ENCODE measurements at places on chromosomes 11 and 22.

DNA sequence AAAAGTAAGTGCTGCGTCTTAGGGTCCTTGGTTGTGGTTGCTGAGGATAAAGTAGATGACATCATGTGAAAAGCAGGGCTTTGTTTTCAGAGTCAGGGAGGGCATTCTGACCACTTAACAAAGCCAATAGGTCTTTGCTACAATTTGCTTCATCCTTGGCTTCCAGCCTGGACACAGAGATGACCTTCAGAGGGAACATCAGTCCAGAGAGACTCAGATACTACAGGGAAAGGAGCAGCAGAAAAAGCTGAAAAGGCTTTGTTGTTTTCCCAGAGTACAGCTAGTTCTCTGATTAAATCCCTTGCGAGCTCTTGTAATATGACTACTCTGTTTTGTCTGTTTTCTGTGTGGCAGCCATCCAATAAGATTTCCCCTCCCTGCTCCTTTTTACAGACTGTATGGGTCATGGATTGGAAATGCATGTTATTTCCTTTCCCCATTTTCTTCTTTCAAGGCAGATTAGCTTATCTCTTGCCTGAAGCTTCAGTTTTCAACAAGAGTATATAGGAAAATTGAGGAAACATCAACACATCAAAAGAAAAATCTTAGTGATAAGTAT lies 31.9 kb downstream of the ATG13 start:
- no peak for DNase-seq

GRCh38 chr11:77656362-77656761 lies 18.8 kb upstream of the CLNS1A start:
- no peak for DNase-seq

DNA sequence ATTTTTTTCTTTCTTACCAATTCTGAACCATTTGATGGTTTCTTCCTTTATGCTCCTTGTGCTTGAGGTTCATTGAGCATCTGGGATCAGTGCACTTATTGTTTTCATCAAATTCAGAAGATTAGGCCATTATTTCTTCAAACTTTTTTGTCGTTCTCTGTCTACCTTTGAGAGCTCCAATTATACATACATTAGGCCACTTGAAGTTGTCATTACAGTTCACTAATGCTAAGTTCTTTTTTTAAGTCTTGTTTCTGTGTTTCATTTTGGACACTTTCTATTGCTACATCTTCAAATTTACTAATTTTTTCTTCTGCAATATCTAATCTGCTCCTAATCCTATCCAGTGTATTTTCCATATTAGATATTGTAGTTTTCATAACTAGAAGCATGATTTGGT lies 40.8 kb downstream of the CDPF1 start:
- no peak for DNase-seq

DNA sequence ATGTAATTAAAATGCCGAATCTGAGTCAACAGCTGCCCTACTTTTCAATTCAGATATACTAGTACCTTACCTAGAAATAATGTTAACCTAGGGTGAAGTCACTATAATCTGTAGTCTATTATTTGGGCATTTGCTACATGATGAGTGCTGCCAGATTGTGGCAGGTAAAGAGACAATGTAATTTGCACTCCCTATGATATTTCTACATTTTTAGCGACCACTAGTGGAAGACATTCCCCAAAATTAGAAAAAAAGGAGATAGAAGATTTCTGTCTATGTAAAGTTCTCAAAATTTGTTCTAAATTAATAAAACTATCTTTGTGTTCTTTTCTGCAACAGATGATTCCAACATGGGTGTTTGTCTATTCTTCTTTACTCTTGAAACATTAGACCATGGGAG lies 14.1 kb downstream of the MS4A1 start:
- no peak for DNase-seq

DNA sequence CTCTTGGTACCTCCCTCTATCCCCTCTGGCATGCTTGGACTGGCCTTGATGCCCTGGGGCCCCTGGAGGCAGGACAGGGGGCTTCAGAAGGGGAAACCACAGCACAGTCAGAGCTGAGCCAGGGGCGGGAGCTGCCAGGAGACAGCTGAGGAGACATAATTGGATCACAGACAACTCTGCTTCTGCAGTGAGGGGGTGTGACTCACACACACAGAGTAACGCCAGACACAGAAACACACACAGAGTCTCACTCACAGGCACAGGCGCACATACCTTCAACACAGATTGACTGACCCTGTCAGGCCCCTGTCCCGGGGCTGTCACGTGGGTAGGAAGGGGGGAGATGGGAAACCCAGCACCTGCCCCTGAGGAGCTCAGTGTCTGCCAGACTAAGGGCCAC lies 20.6 kb downstream of the STARD10 start:
- no peak for DNase-seq

GRCh38 chr11:121212536-121213361 lies 79.8 kb upstream of the SC5D start:
- DNase-seq, result no peak

DNA sequence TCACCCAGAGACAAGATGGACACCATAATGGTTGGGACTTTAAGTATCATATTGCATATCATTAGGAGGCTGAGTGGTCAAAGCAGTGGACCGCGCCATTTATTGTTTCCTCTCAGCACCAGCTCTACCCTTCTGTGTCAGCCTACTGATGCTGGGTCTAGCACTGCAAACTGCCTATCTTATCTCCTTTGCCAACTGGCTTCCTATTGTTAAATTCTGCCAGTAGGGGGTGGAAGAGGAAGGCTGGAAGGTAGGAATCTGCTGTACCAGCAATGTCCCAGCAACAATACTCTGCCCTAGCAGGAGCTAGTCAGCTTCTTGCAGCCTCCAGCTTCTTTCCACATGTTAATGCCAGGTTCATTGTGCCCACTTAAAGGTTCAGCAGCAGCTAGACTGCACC lies 367.1 kb upstream of the PDGFD start:
- DNase-seq, result no peak

GRCh38 chr11:113162592-113162962 lies 151.8 kb upstream of the TTC12 start:
- DNase-seq, result no peak

GRCh38 chr11:131534611-131535010 lies 164.2 kb downstream of the NTM start:
- DNase-seq, result no peak

- DNase-seq, result no peak
These were observed 60.4 kb upstream of the PARVG start for GRCh38 chr22:44120314-44120704.

DNA sequence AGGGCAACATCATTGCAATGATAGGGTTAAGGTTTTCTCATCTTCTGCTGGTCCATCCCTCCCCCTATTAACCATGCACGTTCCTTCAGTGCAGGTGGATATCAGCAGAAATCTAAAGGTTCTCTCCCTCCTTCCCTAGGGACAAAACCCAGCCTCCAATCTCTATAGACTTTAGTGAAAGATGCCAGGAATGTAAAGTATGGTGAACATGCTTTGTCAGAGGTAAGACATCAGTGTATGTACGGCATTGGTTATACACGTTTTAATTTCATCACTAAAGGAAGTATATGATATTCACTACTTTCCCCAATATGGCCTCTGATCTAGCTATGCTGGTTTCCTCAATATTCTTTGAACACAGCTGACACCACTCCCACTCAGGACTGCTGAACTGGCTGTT lies 81.2 kb upstream of the LDLRAD3 start:
- no peak for DNase-seq

GRCh38 chr11:9148035-9148434 lies 56.6 kb upstream of the SCUBE2 start:
- DNase-seq, result no peak

DNA sequence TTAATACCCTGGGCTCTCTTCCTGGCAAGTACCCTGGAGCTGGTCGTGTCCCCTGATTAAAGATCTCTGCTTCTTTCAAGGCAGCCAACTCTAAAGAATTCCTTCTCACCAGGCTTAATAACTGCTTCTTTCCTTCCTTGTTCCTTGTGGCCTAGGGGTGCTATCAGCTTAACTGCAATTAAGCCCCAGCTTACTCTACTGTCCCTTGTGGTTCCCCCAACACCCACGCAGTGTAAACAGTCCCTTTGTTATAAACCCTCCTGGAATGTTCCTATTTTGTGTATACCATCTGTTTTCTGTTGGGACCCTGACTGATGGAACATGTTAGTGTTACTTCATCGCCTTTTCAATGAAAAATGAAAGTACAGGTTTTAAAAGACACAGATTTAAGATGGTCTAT lies 126.4 kb upstream of the KIRREL3 start:
- DNase-seq, result no peak

DNA sequence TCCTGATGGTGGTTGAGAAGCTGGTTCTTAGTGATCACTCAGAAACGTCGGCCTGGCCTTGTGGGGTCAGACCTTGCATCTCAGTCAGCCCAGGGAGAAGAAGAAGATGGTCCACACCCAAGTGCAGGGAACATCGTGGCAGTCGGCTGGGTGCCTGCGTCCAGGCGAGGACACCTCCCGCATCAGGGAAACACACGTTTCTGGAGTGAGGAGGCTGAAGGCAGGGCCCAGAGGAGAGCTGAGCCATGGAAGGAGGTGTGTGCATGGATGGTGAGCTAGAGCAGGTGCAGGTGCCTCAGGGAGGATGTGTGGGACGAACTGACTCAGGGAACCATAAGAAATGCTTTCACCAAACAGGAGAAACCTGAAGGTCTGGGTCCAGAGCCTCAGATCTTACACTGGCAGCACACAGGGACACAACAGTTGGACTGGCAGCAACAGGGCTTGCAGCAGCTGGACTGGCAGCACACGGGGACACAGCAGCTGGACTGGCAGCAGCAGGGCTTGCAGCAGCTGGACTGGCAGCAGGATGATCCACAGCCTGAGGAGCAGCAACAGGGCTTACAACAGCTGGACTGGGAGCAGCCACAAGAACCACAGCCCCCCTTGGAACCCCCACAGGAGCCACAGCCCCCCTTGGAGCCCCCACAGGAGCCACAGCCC lies 632 bp downstream of the KRTAP5-2 start:
- no peak for DNase-seq

DNA sequence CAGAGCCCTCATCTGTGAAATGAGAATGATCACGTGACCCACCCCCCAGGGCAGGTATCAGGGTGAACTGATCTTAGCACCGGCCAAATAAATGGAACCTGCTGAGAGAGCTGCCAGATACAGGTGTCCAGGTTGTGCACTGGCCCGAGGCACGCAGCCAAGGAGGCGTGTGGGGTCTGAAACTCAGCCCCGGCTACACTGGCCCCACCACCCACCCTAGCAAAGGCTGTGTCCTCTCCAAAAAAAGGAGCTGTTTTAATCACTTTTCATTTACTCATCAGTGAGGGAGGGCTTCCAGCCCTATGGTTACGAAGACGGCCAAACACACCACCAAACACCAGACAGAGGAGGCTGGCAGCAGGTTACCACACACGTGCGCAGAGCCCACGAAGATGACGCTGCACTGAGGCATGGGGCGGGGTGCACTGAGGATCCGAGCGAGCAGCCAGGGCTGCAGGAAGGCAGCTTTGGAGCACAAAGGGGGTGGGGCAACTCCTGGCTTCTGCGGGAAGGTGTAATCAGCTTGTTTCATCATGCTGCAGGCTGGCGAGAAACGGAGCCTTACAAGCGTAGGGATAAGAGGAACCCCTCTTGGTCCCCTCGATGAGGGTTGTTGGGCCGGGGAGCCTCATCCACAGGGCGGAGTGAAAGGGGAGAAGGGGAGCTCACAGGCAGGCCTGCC lies 19.5 kb upstream of the SLC22A12 start:
- no peak for DNase-seq

DNA sequence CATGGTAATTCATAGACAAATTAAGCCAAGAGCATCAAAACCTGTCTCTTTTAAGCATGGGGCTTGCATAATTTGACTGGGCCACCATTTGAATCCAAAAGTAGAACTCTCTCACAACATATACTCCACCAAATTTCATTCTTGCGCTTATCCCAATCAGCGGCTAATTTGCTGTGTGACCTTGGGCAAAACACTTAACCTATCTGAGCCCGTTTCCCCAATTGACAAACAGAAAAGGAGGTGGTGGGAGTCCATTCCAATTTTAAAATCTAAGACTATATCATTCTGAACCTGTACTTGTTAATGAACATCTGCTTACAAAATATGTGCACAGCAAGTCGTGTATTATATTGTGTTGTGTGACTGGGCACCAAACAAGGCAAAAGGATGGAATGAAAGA lies 338.1 kb upstream of the NARS2 start:
- DNase-seq, result no peak

DNA sequence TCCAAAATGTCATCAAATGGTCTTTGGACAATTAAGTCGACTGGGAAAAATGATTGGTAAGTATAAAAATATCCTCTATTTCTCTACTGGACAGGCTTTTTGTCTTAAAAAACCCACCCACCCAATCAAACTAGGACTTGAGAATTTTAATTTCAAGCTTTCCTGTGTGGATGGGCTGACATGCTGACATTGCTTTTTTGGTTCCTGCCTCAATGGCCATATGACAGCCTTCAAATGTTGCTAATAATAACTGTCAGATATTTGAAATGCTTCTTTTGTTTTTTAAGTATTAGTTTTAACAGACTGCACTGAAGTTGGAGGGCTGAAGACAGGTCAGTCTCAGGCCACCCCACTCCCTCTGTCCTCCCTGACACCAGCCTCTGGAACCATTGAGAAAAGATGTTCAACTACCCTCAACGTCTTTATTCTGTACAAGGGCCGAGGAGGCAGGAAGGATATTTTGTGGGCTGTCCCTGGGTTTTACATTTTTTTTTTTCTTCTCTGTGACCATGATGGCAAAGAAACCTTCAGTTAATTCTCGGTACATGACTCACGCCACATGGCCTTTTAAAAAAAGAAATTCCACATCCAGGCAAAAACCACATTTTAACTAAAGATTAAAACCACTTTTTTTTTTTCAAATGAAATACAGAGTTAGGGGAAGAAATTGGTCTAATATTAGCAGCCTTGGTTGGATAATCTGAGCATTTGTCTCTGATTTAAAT lies 130.4 kb downstream of the SLC1A2 start:
- no peak for DNase-seq

DNA sequence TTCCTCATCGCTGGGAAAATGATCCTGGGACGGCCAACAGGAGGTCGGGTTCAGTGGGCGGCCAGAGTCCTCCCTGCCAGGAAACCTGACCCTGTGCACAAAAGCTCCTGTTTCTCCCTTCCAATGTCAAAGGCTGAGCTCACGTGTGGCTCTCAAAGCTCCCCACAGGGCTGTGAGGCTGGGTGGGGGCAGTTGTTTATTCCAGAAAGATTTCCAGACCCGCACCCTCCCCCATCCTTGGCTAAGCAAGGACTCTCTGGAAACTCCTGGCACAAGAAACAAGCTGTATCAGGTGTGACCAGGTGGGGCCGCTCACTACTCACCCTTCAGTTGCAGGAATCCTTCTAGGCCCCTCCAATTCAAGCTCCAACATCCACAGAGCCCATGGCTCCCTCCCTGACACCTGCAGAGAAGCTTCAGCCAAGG lies 131.9 kb downstream of the SHANK2 start:
- DNase-seq, result no peak

DNA sequence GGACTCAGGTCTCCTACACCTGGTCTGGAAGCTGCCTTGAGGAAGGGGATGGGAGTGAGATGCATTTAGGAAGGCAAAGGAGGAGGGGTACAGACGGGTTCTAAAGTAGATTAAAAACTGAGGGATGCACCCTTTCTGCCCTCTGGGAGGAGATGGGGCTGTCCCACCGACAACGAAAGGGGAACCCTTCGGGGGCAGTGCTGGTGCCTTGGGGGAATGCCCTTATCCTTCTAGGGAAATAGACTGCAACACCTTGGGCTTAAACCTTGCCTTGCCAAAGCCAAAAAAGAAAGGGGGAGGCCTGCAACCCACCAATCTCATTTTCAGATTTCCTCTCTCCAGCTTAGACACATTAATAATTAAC lies 89.8 kb downstream of the PLEKHA7 start:
- no peak for DNase-seq

Data from cerebellar nuclear complex (tissue), 1 donor.